ENCODE measurements at places on chromosomes 5 and 9. TPM values are rescaled to one million over a fixed set of nuclear protein-coding genes. Genes with fewer than 3 reads are reported as not detected.

ITGA1 gene
- 10.0 TPM for total RNA-seq

LIFR gene
- 11.0 TPM for total RNA-seq

DNA sequence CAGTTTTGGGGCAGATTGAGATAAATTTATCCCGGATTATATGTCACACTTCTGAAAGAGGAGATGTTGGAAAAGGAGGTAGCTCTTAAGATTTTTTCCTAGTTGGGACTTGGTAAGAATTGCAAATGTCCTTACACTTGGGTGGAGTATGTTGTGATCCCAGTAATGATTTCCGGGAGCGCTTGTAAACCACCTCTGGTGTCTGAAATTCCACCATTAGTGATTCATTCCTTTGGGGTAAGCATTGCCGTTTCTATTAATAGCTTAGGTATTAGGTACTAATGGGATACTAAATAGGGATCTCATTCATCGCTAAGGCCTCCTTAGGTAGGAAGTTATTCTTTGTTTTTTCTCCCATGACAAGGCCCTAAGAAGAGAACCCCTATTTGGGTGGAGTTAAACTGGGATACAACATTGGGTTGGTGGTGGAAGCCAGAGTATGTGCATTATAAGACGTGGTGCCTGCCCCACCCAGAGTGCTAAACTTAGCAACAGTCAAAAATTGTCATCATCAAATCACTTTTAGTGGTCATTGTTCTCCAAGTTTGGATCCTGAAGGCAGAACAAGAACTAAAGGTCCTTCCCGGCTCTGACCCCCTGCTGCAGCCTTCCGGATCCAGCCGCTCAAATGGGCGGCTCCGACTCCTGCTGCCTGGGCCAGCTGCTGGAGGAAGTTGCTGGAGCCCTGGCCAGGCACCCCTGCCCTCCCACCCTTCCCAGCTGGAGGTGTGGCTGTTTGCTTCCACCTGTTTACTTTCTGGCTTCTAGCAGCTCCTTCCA lies 31.7 kb upstream of the DAB2IP start:
- no peak for DNase-seq

DNA sequence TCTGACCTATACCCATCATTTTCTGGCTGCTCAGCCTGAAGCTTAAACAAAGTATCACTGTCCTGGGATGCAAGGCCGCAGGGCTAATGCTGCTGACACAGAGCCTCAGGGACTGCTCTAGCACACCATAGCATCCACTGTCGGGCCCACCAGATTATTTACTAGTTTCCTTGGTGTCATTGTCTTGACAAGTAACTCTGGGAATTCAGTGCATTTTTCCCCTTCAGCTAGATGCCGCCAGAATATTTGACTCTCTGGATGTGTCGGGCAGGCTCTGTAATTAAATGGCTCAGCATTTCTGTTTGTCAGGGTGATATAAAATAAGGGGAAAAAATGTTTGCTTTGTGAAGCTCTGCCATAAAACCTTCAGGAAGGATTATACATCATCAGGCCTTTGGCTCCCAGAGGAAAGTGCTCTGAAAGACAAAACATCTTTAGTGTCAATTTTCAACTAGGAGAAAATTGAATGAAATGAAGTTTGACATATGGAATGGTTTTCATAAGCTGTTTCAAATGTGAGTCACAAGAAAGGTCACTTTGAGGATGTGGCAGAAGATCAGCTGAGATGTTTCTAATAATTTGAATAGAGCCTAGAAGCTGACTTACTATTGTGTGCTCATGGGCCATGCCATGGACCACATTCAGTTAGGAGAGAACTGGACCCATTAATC lies 350.1 kb downstream of the TMEM232 start:
- no peak for DNase-seq
